ENCODE measurements at places on chromosomes 5 and 9.

GRCh38 chr5:31995006-31995405, 179.1 kb downstream of the GOLPH3 start:
- no peak overlapping the region for H3K27ac ChIP-seq
- no peaks in the 10 kb centered on the region for H3K4me1 ChIP-seq
- H3K36me3 ChIP-seq: no peaks in the 10 kb centered on the region
- no peak for DNase-seq
- no peaks in the 10 kb centered on the region for H3K27me3 ChIP-seq

DNA sequence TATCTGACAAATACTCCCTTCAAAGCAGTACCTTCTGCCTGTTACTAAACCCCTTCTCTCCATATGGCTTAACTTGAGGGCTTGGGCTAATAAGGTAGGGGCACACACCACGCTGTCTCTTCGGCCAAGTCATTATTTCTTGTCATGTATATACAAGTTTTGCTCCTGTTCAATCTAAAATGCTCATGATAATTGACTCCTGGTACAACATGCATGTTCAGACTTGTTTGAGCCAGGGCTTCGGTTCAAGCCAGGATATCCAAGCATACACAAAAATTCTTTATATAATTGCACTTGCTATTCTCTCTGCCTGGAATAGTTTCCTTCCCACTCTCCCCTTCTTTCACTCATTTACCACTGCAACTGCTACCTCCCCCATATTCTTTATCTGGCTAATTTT, 756.0 kb upstream of the C9orf72 start:
- H3K4me1 ChIP-seq: no peaks in the 10 kb centered on the region
- no peaks in the 10 kb centered on the region for H3K36me3 ChIP-seq
- H3K27ac ChIP-seq: no peak overlapping the region
- H3K4me3 ChIP-seq: no peak overlapping the region

DNA sequence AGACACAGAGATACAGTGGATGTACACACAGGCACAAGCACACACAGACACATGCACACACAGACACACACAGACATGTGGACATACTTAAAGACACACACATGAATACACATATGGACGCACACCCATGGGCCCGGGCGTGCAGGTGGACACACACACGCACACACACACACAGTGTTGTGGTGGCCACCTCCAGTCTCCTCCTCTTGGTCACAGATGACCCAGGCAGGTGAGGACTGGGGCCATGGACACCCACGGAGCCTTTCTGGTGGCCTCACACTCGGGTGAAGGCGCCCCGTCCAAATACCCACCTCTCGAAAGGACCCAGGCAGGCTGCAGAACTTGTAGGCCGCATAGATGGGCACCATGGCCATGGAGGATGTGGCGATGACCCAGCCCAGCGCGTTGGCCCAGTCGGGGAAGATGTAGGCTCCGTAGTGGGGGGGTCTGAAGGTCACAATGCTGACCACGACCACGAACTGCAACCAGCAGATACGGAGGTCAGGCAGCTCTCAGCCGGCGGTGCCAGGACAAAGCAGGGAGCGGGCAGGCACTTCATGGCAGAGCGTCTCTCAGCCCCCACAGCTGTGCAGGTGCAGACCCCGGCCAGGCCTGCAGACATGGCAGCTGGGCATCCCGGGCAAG, 42.5 kb downstream of the SLC6A3 start:
- no peaks in the 10 kb centered on the region for H3K4me1 ChIP-seq
- no peaks in the 10 kb centered on the region for H3K36me3 ChIP-seq
- H3K27me3 ChIP-seq: no peaks in the 10 kb centered on the region
- DNase-seq: peak; percentile 59
- H3K27ac ChIP-seq: no peak overlapping the region

DNA sequence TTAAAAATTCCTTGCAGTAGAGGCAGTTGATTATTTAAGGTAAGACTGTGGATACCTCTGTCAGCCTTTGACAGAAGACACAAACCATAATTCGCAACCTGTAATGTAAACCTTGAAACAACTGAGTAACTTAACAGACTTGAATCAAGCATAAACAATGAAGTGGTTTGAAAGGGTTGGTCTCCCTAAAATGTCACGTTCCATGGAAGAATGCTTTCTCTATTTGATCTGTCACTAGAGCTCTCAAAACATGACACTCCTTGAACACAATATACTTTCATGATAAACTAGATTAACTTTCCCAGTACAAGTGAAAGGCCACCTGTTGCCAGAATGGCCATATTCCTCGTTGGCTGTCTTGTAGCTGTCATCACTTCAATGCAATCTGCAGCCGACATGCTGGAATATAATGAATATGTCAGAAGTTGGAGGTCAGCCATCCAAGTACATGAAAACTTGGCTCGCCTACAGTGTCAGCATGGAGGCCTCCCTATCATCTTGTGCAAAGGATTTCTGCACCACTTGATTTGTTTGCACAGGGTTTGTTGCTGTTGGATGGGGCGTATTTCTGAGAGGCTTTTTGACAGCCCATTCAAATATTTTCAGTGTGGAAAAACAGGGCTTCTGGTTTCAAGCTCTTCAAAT, 228.0 kb downstream of the TLE4 start:
- no peaks in the 10 kb centered on the region for H3K4me1 ChIP-seq
- H3K27me3 ChIP-seq: no peaks in the 10 kb centered on the region
- H3K4me3 ChIP-seq: no peak overlapping the region
- H3K27ac ChIP-seq: no peak overlapping the region
